ENCODE measurements at places on chromosomes 12 and 14. TPM values are rescaled to one million over a fixed set of nuclear protein-coding genes. Genes with fewer than 3 reads are reported as not detected.

Gene TAS2R9
- total RNA-seq, result not detected

Gene ACOT6
- not detected for total RNA-seq

Gene DTD2
- total RNA-seq, result 12.3 TPM

DNA sequence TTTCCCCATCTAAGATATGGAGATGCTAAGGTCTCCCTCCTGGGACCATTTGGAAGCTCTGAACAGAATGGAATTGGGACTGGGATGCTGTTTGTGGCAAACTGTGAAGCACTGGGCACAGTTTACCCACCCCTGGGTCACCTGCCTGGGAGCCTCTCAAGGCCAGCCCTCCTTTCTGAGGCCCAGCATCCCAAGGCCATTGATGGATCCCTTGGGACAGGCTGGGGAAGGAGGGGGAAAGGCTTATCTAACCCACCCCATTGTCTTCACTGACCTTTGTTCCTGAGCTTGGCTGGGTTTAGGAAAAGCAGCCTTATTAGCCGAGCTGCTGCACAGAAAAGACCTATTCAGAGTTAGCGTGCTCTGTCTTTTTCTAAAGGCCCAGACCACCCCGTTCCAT, 5.2 kb downstream of the CCDC85C start:
- DNase-seq, result peak; percentile 9
